Activated T-helper 2 cell treated with anti-CD3 and anti-CD28 coated beads, Interferon-gamma antibody, Interleukin-2, Interleukin-4, amounts not matched to agents 10 μg/mL and 5 μg/mL and 100 μg/mL, durations not matched to agents 14 hours and 24 hours and 36 hours (primary cell): ENCODE measurements at places on chromosomes 6 and 20. TPM values are rescaled to one million over a fixed set of nuclear protein-coding genes. Genes with fewer than 3 reads are reported as not detected.

TULP1 gene
- total RNA-seq, result not detected in 2 replicates

MICB gene
- total RNA-seq, result 30.6 and 31.5 TPM in 2 replicates

DNA sequence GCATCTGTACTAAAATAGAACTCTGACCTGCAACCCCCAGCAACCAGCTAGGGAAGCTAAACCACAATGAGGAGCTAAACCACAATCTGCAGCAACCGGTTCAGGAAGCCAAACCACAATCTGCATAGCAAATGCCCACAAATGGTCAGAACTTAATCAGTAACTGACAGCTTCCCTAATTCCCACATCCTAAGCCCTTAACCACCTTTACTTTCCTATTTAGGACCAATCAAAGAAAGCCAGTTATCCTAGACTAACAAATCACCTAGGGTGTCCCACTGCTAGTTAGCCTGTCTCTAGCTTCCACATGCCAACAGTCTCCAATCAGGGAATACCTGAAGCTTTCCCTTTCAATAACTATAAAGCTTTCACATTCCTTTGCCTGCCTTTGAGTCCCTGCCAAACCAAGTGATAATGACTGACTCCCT is 424.6 kb upstream of the PTCHD4 start:
- no peaks in the 10 kb centered on the region for H3K27me3 ChIP-seq
- no peaks in the 10 kb centered on the region for H3K36me3 ChIP-seq
- no peak for DNase-seq
- H3K27ac ChIP-seq, result no peak overlapping the region
- no peaks in the 10 kb centered on the region for H3K4me1 ChIP-seq

DNA sequence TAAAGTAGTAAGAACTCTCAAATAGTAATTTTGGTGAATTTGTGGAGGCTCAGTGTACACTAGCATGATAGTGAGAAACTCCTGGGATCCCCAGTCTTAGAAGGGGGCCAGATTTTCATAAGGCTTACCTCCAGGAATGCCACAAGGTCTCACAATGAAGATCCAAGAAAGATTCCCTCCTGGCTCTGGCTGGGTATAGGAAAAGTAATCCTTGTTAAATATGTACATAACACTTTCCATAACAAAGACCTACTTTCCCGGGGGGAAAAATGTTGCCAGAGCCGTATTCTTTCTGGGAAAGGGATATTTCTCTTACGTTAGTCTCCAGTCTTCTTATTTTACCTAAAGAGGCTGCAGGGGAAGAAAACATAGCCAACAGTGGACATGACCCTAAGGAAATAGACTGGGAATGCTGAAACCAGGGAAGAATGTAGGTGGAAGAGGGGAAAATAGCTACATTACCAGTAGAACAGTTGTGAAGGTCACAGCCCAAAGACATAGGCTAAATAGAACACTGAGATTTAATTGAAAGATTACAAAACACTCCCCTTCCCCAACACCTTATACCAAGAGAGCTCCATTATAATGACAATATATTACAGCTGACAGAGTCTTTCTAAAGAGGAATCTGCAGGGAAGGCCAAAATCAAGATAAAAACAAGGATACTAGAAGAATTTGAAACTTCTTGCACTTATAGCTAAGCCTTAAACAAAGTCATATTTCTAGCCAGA is 34.9 kb upstream of the ISM1 start:
- peaks cover 13% of the 10 kb centered on the region for H3K4me1 ChIP-seq
- H3K27ac ChIP-seq, result no peak overlapping the region
- no peak for DNase-seq
- peaks cover 6% of the 10 kb centered on the region for H3K27me3 ChIP-seq

- no peak overlapping the region for H3K4me3 ChIP-seq
- no peaks in the 10 kb centered on the region for H3K27me3 ChIP-seq
- H3K4me1 ChIP-seq, result no peaks in the 10 kb centered on the region
- DNase-seq, result no peak
Measured at GRCh38 chr6:166738386-166739116, 111.5 kb upstream of the RPS6KA2 start.

GRCh38 chr20:7038029-7038428 is 270.5 kb downstream of the BMP2 start:
- H3K27ac ChIP-seq, result no peak overlapping the region
- no peak overlapping the region for H3K4me3 ChIP-seq
- no peak for DNase-seq
- no peaks in the 10 kb centered on the region for H3K36me3 ChIP-seq
- no peaks in the 10 kb centered on the region for H3K27me3 ChIP-seq
